ENCODE measurements at places on chromosomes 3 and 15. TPM values are rescaled to one million over a fixed set of nuclear protein-coding genes. Genes with fewer than 3 reads are reported as not detected.
A peak's percentile ranks its signal among the peaks of the same experiment; 100 is the strongest.

- no peak for DNase-seq
Measured at GRCh38 chr3:159147813-159148212, 346.0 kb downstream of the MFSD1 start.

- DNase-seq, result no peak
Measured at GRCh38 chr3:186095561-186096081, 13.3 kb downstream of the ETV5 start.

CACNA1D gene
- polyA plus RNA-seq, result 10.8 TPM

DNA sequence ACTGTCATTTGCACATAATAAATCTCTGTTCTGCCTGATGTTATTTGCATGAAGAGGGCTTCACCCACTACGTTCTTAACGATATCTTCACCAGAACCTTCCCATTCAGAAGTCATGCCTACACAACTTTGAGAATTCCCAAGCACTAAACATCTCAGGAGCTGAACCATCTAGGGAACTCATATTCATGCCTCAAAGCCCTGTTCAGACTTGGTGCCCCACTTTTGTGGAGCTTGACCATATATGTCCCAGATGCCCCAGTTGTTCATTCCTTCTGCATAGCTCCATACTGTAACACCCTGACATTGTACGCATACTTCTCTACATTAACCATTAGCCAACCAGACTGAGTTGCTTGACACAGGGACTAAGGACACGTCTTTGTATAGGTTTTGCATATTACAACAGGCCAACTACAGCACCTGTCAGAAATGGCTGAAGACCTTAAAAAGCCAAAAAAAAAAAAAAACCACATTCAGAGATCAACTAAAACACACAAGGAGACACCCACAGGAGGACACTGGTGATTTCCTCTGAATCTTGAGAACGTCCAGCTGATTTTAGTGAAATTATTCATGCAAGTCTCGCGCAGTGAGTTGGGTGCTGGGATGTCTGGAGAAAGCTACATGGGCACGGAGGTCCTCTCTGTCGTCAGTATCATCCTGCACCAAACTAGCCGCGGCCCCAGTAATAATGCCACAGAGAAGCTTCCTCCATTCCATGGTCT lies 141.4 kb downstream of the FOXP1 start:
- no peak for DNase-seq

DNA sequence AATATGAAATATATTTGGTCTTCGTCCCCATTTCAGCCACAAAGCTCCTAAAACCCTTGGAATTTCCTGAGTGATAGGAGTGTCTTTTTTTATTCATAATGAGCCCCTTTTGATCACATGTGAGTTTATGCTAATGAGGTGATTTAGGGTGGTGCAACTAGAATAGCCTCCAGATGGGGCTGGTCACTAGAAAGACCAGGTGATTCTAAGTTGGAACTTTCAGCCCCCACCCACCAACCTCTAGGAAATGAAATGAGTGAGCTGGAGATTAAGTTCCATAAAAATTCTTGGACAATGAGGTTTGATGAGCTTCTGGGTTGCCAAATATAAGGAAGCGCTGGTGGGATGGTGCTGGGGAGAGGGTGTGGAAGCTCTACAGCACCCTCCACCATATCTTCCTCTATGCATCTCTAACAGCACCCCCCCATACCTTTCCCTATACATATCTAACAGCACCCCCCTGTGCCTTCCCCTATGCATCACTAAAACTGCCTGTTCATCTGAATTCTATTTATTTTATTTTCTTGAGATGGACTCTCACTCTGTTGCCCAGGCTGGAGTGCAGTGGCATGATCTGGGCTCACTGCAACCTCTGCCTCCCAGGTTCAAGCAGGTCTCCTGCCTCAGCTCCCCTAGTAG lies 2.1 kb upstream of the SMCO1 start:
- DNase-seq, result no peak

NOX5 gene
- polyA plus RNA-seq, result 0.61 TPM

DNA sequence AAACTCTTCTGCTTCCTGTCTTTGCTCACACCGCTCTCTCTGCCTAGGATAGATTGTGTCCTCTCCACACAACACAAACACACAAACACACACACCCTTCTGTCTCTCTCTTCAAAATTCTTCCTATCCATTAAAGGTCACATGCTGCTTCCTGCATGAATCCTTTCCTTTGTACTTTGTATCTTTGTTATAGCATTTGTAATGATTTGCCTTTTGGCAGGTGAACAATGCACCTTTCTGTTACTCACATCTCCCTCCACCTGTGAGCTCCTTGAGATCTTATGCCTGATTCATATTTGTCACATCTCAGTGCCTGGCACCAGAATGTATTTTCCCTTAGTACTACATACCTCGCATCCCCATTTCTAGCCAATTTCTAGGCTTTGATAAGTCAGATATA lies 251.4 kb upstream of the UMPS start:
- DNase-seq, result no peak

KNG1 gene
- polyA plus RNA-seq, result 84.2 TPM

GRCh38 chr3:71432044-71432975 lies 151.2 kb downstream of the FOXP1 start:
- no peak for DNase-seq

UMPS gene
- 47.1 TPM for polyA plus RNA-seq

DNA sequence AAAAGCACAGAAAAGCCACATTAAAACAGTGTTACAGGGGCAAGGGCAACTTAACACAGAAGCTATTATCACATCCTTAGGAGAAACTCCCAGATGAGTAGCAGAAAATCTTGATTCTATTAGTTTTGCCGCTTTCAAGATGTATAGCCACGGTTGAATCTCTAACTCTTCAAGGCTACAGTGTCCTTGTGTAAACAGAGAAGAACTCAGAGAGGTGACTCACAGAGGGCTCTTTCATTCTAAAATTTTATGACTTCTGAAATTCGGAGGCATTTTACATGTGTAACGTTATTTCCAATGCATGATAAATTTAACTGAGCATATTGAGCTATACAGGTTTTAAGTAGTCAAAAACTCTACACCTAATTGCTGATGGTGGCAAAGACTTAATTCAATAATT lies 846.6 kb downstream of the GBE1 start:
- DNase-seq, result no peak

DNA sequence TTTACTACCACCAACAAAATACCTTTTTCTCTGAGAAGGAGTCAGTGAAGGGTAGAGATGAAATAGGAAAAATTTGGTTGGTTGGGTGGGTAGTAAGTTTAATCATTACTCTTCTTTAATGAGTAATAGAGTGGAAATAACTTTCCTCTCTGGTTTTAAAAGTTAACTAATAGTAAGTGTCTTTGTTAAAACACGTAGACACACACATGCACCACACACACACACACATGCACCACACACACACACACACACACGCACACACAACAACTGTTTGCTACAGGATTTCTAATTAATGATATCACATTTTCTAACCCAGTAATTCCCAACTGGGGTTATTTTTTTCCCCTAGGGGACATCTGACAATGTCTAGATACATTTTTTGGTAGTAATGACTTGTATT lies 84.1 kb downstream of the CHL1 start:
- peak; percentile 15 for DNase-seq

ACSBG1 gene
- polyA plus RNA-seq, result 2.1 TPM

HYAL2 gene
- polyA plus RNA-seq, result 65.4 TPM

DNA sequence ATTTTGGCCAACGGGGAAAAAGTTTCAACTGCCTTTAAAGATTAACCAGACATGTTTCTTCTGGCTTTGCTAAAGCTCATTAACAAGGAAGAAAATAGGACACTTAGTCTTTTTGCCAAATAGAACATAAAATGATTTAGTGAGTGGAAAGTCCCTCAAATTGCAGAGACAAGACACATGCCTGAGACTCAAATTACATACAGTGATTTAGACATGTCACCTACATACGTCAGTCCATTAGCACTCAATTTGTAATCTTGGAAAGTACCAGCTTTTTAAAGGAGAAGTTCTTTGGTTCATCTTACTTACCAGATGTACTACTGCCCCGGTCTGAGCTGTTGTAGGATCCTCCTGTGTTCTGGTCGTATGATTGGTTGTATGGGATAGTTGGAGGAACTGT lies 1134.2 kb downstream of the ROBO1 start:
- DNase-seq, result no peak

GRCh38 chr3:127237835-127238234 lies 44.9 kb downstream of the PRR23E start:
- DNase-seq, result no peak

DNA sequence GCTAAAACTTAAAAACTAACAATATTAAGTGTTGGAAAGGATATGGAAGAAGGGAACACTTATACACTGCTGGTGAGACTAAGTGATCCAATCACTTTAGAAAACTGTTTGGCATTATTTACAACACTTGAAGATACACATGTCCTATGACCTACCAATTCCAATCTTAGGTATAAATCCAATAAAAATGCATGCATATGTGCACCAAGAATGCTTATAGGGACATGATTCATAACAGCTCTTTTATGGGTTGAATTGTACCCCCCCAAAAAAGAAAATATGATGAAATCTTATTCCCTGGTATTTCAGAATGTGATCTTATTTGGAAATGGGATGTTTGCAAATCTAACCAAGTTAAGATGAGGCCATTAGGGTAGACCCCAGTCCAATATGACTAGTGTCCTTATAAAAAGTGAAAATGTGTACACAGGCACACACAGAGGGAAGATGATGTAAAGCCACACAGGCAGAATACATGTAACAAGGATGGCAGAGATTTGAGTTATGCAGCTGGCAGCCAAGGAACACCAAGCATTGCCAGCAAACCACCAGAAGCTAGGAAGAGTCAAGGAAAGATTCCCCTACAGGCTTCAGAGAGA lies 15.3 kb downstream of the CCR8 start:
- no peak for DNase-seq

MESP2 gene
- 0.49 TPM for polyA plus RNA-seq

GRCh38 chr3:57939775-57940174 lies 68.4 kb upstream of the FLNB start:
- DNase-seq, result no peak

DNA sequence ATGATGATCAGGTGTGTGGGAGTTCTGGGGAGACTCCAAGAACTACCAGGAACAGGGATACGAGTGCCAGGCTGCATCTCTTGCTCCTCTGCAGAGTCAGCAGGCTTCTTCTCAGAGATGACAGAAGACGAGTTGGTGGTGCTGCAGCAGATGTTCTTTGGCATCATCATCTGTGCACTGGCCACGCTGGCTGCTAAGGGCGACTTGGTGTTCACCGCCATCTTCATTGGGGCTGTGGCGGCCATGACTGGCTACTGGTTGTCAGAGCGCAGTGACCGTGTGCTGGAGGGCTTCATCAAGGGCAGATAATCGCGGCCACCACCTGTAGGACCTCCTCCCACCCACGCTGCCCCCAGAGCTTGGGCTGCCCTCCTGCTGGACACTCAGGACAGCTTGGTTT lies 7.9 kb downstream of the PRRT3 start:
- no peak for DNase-seq

DAZL gene
- not detected for polyA plus RNA-seq

GRCh38 chr3:49877716-49878115 lies 8.0 kb upstream of the CAMKV start:
- no peak for DNase-seq

DNA sequence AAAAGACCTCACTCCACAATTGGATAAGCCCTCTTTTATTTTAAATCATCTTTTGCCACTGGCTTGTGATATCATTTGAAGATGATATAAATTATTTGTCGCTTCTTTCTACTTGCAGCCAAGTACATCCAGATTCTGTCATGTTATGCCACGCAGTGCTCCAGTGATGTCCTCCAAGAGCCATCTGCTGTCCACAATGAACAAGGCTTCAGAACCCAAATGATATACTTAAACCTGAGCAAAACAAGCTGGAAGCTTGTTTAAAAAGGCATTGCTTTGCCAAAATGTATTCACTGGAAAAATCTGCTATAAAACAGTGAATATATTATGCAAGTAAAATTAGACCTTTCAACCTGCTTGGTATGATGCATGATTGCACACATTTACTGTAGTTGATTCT lies 58.8 kb upstream of the ARL6 start:
- DNase-seq, result no peak

Data from renal pelvis (tissue), 12 donors.